ENCODE measurements at places on chromosomes 1 and 21.

DNA sequence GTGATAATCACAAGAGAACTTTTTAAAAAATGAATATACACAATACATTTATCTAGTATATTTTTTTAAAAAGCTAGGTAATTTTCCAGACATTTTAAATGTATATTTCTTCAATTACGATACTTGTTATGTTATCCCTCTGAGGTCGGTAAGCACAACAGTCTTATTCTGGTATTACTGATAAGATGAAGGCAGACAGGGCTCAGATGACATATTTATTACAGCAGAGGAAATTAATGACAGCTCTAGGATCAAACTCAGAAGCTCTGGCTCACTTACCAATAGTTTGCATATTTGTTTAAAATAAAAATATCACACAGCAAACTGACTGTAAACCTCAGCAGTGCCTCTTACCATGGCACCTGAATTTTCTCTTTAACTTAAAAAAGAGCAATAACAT, 1347.0 kb upstream of the ADGRL2 start:
- no peak for DNase-seq

GRCh38 chr21:33360281-33360680, 35.5 kb downstream of the IFNAR1 start:
- DNase-seq = no peak

GRCh38 chr1:9341301-9341845, 48.7 kb downstream of the SPSB1 start:
- no peak for DNase-seq

DNA sequence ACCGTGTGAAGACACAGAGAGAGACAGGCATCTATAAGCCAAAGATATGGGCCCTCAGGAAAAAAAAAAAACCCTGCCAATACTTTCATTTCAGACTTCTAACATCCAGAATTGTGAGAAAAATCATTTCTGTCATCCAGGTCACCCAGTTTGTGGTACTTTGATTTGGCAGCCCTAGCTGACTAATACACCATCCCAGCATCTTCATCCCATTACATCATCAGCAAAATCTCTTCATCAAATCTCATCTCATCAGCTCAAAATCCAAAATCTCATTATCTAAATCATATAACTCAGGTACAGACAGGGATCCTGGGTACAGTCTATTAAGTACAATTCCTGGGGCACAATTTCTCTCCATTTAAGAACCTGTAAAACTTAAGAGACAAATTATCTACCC, 51.9 kb upstream of the GJA8 start:
- DNase-seq = no peak

- DNase-seq = no peak
These were observed 63.0 kb downstream of the ALPL start for GRCh38 chr1:21572221-21572620.

DNA sequence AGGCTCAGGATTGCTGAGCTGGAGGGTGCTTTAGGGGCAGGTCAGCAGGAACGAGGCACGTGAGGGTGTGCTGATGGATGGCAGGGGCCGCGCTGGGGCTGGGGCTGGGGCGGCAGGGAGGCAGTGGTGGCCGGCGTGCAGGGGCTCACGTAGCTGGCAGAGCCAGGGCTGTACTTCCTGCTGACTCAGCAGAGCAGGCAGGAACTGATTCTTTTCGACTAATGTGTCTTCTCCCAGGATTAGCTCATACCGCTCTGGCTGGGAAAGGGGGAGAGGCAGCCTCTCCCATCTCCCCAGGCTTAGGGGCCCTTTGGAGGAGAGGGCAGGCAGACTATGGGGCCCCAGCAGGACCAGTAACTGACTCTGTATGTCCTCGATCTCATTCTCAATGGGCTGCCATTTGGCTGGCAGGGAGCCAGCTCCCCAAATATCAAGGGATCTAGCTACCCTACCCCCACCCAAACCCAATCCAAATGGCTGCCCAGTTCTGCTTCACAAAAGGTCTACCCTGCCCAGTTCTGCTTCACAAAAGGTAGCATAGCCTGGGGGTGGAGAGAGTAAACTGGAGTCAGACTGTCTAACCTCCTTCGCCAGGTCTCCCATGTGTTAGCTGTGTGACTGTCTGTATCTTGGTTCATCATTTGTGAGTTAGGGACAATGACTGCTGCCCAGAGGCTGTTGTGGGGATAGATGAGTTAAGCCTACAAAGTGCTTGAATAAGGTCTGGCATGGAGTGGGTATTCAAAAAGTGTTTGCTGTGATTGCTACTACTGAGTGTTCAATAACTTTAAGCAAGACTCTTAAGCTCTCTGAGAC, 100.1 kb upstream of the SLC2A1 start:
- DNase-seq = no peak

GRCh38 chr1:237108297-237109040, 66.5 kb downstream of the RYR2 start:
- no peak for DNase-seq

GRCh38 chr1:206144605-206145004, 27.4 kb upstream of the AVPR1B start:
- no peak for DNase-seq

DNA sequence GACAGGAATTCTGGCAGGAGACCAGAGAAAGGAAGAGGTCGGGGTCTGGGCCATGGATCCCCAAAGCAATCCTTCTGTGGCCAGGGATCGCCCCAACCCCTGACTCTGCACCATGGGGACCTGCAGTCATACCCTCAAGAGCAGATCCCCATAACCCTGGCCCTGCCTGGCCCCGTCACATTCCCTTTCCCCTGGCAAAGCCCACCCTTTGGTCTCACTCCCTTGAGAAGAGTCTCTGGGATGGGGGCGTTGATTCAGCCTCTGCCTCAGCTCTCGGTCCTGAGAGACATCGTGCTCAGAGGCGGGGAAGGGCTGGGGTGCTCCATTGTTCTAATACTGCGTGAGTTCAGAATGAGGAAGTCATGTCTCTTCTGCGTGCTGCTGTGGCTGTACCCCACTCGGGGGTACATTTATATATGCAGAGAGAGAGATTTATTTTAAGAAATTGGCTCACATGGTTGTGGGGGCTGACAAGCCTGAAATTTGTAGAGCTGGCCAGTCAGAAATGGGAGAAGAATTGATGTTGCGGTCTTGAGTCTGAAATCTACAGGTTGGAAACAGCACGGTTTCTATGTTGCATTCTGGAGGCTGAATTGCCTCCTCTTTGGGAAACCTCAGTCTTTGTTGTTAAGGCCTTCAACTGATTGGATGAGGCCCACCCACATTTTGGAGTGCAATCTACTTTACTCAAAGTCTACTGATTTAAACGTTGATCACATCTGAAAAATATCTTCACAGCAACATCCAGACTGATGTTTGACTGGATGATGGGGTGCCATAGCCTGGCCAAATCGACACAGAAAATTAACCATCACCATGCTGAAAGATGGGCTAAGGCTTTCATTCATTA, 4.2 kb upstream of the PADI2 start:
- no peak for DNase-seq

DNA sequence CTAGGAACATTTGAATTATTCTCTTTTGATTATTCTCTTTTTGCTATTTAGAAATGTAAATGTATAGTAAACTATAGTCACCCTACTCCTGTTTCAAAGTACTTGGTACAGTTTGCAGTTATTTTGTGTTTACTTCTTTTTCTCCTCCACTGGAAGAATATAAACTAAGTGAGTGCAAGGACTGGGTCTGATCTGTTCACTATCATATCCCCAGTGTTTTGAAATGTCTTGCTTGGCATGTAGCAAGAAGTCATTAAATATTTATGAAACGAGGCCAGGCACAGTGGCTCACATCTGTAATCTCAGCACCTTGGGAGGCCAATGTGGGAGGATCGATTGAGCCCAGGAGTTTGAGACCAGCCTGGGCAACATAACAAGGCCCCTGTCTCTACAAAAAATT, 35.8 kb upstream of the PODN start:
- DNase-seq = no peak

- DNase-seq = no peak
These were observed 37.1 kb downstream of the PRRX1 start for GRCh38 chr1:170700842-170701615.

DNA sequence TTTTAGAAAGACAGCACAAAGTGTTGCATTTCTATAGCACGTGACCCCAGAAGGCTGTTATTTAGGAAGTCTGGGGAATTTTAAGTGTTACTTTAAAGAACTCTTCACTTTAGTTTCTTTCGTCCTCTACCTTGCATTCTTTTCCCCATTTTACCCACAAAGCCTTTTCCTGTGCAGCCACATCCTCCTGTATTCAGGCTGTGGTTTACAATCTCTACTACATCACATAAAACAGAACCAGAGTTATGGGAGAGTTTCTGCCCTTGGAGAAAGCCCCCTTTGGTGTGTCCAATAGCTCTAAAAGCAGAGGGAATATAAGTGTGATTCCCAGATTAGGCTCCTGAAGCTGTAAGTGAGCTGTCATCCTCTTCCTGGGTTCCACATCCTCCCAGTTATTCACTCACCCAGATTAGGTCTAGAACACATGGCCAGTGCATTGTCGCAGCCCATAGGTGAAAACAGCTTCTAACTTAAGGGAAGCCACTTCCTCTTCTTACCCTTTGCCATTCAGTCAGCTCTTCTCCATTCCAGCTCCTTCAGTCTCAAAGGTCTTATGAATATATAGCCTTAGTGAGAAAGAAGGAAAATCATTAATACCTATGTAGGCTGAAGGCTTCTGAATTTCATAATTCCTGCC, 171.1 kb downstream of the PIGK start:
- DNase-seq = no peak
